ENCODE measurements at places on chromosomes 16 and 17.

DNA sequence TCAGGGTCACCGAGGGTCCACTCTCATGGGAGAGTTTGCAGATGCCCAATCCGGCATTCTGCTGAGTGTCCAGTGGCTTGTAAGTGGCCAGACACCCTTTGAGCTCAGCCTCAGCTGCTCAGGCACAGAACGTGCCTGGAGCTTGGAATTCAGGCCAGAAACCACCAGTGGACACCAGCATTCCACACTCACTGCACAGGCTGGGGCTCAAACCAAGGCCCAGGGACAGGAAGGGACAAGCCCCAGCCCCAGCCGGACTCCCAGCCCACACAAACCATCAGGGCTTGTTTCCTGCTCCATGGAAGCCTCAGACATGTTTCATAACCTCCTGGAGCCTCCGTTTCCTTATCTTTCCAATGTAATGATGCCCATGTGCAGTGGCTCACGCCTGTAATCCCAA, 5.0 kb upstream of the NPRL3 start:
- no peak for DNase-seq

GRCh38 chr17:4951486-4951885, 567 bp downstream of the ENO3 start:
- no peak for DNase-seq

DNA sequence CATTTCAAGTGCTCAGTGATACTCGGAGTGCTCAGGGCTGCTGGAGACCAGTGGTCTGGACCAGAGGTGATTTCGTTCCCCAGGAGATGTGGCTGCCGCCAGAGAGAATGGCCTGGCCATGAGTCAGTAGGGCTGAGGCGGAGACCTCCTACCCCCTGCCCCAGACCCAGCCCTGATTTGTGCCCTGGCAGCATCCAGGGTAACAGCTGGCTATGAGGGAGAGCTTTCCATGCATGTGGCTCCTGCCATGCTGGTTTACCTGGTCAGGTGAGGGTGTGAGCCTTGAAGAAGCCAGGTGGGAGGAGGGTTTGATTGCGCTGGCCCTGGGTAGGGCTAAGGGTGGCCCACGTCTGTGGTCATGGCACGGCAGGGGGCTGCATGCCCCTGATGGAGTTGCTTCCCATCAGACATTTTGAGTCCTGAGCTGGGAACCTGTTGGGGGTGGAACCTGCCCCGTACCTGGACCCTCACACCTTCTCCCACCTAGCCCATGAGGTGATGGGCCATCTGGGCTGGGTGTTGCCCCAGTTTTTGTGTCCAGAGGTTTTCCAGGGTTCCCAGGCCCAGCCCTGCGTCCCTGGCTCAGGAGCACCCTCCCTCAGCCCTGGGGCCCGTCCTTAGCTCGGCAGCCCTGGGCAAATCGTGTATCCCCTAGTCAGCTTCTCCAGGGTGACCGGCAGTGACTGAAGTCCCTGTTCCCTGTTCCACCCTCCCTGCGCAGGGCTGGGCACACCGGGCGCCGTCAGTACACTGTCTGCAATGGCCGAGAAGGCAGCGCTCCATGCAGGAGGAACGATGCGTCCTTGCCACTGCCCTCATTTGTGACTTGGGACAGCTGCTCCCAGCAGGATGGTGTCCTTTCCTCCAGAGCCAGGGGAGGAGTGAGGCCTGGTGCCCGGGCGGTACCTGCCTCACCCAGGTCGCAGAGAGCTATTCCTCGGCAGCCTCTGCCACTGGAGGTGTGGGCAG, 9.0 kb upstream of the CSNK1D start:
- no peak for DNase-seq

DNA sequence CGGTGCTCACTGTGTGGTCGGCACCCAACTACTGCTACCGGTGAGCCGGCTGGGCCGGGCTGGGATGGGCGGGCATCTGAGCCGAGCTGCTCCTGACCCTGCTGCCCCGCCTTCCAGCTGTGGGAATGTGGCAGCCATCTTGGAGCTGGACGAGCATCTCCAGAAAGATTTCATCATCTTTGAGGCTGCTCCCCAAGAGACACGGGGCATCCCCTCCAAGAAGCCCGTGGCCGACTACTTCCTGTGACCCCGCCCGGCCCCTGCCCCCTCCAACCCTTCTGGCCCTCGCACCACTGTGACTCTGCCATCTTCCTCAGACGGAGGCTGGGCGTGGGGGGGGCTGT, 6.9 kb downstream of the TBX6 start:
- DNase-seq: no peak

DNA sequence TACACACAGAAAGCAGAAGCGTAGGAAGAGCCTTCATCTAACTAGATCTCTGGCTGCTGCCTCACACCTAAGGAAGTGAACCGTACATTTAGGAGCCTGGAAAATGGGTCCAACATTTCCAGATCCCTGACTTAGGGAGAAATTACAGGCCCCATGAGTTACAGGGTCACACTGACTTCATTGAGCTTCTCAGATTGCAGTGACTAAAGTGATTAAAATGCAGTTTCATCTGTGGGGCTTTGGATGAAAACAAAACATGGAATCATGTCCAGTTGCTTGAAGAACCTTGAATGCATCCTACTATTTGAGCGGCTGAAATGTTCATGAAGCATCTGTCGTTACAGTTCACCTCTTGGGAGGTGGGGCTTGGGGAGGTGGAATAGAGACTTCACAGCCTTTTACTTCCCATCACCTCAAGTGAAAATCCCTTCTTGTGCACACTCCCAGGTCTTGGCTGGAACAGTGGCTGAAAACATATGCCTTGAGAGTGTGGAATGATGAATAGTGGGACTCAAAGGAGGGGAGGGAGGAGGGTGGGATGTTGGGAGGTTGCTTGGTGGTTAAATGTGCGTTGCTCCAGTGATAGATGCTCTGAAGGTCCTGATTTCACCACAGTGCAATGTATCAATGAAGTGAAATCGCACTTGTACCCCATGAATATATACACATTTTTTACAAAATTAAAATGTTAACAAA, 19.7 kb downstream of the TEKT3 start:
- no peak for DNase-seq

Measured in NCI-H146 (cell line).